ENCODE measurements at places on chromosomes 12 and 14.

DNA sequence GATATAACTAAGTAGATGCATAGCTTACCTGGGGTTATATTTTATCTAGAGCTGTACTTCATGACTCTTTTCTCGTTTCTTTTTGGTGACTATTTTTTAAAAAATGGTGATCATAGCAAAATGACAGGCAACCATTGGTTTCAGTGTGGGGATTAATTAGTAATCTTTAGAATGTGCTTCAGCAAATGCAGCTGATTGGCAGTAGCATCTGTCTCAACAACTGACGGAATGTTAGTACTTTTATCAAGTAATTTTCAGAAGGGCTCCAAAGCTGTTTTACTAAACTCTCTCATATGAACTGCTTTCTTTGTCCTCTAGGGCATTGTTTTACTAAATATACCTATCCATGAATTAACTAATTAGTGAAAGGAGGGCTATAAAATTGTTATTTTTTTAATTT, 117.6 kb downstream of the TRMT5 start:
- DNase-seq = no peak

- no peak for DNase-seq
Measured at GRCh38 chr14:76100236-76100635, 51.5 kb upstream of the GPATCH2L start.

GRCh38 chr12:90234472-90234871, 525.8 kb upstream of the ATP2B1 start:
- DNase-seq = no peak

DNA sequence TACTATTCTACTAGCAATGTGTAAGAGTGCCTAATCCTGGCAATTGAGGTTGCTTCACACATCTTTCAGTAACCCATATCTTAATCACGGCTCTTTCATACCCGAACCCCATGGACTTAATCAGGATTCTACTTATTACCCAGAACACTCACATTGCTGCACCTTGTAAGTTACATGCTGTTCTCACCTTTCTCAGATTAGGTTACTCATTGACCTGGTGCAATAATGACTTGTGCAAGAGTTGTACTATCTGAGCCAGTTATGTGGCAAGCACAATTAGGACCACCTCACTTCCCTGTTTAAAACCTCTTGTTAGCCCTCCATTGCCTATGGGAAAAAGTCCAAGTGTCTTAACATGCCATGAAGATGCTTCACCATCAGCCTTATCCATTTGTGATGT, 306.7 kb upstream of the E2F7 start:
- no peak for DNase-seq

DNA sequence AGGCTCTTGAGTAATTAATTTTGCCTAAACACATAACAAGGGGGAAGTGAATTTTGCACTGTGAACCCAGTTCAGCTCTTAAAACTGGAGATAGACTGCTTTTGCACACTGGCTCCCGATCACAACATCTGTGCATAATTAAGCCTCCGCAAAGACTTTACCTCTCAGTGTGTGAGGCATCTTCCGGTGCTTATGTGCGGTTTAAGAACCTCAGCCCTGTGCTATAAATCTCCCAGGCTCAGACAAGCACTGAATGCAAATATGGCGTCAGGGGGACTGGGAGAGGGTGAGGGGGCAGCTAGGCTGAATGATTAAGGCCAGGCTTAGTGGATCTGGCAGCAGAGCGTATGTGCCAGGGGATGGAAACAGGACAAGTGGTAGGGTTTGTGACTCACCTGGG, 103.3 kb downstream of the ADCK1 start:
- DNase-seq = no peak

DNA sequence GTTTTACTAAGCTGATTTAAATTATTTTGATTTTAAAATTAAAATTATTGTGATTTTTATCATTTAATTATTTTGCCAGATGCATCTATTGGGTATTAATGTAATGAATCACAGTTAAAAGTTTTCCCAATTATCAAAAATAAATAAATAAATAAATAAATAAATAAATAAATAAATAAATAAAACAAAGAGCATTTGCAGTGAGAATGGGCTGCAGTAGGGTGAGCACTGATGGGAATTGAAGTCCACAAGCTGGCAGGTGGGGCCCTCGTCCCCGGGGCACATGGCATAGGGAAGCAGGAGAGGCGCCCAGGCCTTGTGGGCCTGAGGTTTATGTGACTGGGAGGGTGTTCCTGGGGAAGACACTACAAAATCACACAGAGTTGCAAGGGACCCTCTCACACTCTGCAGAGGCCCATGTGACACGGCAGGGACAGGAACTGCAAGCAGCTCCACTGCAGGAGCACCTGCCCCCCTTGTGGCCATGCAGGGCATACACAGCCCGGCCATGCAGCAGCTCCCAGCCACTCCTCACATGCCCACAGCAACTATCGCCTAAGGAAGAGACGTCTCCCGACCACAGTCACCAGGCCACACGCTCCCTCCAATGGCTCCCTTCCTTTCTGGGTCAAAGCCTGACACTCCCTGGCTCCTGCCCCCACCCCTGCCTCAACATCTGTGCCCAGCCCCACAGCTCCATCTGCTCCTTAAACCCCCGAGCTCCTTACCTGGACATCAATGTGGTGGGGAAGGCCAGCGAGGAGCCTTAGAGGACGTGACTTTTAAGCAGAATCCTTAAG, 256.3 kb upstream of the SFSWAP start:
- DNase-seq = peak; percentile 96

DNA sequence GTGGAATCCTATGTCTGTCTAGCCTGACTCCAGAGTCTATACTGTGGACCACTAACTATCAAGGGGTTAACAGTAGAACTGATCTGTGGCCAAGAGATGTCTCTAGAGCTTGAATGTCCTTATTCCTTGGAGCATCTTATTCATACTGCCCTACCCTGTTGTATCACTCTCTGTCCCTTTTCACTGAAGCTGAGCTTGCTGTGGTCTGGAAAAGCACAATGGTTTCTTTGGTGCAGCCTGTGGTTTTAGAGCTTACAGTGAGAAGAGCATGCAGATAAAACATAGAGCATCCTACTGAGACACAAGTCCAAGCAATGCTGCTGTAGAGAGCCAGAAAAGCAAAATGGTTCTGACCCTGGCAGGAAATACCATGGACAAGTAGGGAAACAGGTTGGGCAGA, 367.0 kb upstream of the ATP2B1 start:
- no peak for DNase-seq

- DNase-seq = no peak
Measured at GRCh38 chr14:50620341-50620740, 47.8 kb downstream of the SAV1 start.

GRCh38 chr14:23252006-23252405, 14.3 kb downstream of the RNF212B start:
- DNase-seq = no peak

GRCh38 chr12:92630968-92631367, 71.8 kb upstream of the PLEKHG7 start:
- no peak for DNase-seq

DNA sequence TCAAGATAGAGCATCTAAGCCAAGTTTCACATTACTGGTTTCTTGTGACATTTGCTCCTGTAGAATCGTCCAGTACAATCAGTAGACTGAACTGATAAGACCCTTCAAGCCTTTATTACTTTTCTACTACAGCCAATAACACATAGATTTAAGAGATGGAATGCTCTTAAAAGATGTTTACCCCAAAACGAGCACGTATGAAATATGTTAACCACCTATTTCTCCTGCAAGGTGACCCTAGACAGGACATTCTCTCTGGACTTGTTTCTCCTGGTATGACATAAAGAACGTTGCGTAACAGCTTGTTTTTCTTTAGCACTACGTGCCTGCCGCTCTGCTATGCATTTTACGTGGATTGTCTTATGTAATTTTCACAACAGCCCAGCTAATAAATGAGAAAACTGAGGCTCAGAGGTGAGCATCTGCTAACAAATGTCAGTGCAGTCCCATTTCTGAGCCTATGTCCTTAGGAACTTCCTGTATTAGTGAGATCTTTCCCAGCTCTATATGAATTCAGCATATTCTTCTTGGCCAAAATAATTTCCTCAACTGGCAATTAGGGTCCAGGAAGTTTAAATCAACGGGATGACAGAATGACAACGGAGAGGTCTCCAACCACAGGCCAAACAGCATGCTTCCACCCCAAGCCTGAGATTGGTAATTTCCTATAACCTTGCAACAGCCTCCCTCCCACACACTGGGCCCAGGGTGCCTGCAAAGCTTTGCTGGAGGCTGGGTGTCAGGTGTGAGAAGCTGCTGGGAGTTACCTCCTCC, 3.7 kb downstream of the NFKBIA start:
- no peak for DNase-seq

- DNase-seq = no peak
Measured at GRCh38 chr12:1517734-1518525, 76.5 kb downstream of the FBXL14 start.

- peak; percentile 64 for DNase-seq
Measured at GRCh38 chr12:94622475-94622874, 27.9 kb downstream of the TMCC3 start.

- DNase-seq = peak; percentile 1
Measured at GRCh38 chr14:27389402-27389801, 791.6 kb upstream of the NOVA1 start.

DNA sequence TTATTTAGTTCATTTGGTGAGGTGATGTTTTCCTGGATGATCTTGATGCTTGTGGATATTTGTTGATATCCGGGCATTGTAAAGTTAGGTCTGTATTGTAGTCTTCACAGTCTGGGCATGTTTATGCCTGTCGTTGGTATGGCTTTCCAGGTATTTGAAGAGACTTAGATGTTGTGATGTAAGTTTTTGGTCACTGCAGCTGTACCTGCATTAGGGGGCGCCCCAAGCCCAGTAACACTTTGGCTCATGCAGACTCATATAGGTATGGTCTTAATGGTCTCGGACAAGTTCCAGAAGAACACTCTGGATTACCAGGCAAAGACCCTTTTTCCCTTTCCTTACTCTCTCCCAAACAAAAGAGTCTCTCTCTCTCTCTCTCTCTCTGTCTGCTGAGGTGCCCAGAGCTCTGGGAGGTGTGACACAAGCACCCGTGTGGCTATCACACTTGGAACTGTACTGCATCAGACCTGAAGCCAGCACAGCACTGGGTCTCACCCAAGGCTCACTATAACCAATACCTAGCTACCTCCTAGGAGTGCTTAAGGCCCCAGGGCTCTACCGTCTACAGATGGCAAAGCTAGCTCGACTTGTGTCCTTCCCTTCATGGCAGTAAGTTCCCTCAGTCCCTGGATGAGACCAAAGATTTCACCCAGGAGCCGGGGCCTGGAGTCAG, 425.8 kb upstream of the ATXN7L3B start:
- peak; percentile 35 for DNase-seq

GRCh38 chr12:56546680-56547079, 25.1 kb downstream of the RBMS2 start:
- DNase-seq = no peak

- DNase-seq = no peak
Measured at GRCh38 chr14:103019826-103020225, 37.5 kb downstream of the CDC42BPB start.

DNA sequence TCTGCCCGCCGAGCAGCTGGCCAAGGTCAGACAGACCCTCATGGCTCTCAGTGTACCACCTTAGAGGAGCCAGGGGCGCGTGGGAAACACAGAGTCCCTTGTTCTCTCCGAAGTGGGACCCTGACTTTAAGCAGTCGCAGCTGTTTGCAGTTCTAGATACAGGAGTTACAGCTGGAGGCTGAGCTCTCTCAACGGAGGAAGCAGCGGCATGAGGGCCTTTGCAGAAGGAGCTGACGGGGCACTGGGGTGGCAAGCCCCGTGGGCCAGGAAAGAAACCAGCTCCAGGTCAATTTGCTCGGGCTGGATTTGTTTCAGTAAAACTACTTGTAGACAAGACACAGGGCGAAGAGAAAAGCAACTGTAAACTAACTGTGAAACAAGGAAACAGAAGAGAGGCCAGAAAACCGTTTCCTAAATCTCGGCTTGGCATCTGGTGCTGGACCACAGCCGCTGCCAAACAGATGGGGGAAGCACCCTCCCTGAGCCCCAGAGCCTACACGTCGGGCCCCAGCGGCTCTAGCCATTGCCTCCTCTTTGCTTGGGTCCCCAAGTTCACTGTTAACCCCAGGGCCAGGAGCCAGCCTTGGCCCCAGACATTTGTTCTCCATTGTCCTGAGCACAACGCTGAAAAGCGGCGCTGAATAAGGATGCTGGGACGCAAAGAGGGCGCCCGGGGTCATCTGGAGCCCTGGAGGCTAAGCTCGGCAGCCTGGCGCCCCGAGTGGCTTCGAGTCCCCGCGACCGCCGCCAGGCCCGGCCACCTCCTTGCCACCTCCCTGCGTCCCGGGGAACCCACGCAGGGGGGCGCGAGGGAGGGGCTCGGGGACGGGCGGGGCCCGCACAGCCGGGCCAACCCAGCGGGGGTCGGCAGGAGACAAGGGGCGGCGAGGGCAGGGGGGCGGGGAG, 914 bp upstream of the PACS2 start:
- peak; percentile 10 for DNase-seq

DNA sequence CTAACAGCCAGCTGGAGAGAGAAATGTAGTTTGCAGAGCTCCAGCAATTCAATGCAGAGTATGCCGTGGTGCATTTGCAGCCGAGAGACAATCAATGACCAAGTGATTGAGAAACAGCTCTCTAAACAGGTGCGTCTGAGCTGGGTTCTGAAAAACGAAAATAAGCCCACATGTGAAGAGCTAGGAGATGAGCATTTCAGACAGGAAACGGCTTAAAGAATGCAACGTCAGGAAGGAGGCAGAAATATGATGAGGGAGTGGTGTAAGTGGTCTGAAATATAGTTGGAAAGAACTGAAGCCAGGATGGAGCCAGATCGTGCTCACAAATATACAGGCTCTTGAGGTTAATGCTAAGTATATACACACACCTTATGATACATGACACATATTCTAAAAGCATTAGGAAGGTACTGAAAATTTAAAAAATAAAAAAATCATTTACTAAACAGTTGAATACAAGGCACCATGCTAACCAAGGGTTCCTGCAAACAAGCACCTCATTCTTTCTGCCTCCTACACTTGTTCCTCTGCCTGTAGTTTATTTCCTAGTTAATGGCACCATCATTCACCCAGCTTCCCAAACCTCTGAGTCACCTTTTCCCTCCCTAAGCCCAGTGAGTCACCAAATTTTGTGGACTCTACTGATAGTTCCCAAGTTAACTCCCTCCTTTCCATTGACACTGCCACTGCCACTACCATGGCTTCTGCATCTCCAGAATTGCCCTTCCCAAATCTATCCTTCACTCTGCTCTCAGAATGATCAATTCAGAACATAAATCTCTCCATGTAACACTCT, 2.3 kb upstream of the GARIN2 start:
- DNase-seq = no peak

DNA sequence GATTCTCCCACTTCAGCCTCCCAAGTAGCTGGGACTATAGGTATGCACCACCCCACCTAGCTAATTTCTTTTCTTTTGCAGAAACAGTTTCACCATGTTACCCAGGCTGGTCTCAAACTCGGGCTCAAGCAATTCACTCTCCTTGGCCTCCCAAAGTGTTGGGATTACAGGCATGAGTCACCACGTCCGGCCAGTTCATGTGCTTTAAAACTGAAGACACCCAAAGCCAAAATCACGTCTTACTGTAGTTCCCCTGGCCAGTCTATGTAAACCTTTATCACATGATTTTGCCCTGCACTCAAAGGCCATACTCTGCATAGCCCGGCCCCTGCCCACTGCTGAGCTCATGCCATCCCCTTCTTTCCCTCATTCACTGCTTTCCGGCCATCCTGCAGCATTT, 4.5 kb downstream of the ALKBH2 start:
- DNase-seq = no peak

GRCh38 chr14:91372671-91373495, 44.7 kb downstream of the CCDC88C start:
- DNase-seq = no peak

Measured in SK-N-DZ (cell line).